Stimulated activated CD8-positive, alpha-beta memory T cell treated with anti-CD3 and anti-CD28 coated beads, Interleukin-2, amount 100 ng/mL, for 1 hour (primary cell): ENCODE measurements at places on chromosomes 2 and 18.

- no peak for DNase-seq
Observed at GRCh38 chr2:161124201-161124600, 36.0 kb upstream of the TANK start.

GRCh38 chr2:27079233-27080139 lies 1.1 kb downstream of the EMILIN1 start:
- DNase-seq = no peak

DNA sequence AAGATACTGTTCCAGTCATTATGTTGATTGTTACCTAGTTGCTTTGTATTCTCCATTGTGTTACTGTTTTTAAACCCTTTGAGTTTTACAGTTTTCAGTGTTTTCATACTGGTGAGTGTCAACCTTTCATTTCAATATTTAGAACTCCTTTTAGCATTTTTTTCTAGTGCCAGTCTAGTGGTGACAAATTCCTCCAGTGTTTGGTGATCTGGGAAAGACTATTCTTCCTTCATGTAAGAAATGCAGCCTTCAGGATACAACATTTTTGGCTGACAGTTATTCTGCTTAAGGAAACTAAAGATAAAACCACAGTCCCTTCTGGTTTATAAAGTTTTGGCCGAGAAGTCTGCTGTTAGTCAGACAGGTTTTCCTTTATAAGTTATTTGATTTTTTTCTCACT lies 143.8 kb downstream of the ETAA1 start:
- no peak for DNase-seq

DNA sequence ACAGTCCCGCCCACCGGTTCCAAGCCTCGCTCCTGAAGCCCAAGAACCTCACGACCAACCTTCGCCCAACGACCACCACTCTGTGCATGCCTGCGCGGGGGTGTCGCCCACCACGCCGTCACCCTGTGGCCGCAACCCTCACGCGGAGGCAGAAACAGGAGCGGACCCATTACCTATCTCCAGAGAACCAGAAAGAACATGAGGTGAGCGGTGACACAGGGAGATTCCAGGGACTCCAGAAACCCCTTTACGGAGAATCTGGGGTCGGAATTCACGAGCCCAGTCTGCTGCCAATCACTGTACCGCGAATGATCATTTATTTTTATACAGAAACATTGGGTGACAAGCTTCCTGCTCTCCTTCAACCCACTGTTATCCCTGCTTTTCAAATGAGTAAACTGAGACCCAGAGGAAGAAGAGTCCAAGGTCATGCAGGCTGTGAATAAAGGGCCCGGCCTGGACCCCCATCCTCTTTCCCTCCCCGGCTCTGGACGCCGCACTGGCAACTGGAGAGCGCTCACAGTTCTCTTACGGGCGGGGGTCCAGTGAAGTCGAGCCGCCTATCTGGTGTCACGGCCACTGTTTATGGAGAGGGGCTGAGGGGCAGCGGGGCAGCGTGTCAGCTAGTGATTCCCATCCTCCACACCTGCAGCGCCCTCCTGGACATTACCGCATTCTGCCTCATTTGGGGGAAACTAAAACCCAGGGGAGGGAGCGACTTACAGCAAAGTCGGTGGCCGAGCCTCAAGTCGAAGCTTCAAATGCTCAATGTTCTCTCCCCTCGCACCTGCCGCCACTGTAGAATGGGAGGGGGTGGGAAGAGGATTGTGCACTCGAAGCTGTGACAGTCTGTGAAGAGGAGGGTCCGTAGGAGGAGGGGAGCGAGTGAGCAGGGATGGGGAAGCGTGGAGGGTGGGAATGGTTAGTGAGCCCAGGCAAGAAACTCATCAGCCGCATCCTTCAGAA lies 723 bp upstream of the SLC30A3 start:
- DNase-seq = no peak

DNA sequence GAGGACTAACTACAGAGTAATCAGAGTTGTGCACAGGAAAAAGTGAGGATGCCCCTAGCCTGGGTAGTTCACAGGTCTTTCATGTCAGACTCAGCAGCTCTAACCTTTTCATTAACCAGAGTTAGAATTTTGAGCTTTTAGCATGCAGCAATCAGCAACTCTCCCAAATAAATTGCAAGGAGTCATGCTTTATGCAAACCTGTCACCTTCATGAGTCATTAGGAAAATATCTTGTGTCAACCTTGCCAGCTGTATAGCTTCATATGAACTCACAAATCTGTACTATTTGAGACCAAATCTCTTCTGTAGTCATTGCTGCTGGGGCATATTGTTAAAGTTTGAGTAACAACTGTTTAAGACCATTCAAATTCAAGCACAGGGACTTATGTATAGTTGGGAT lies 382.3 kb upstream of the NT5C1B start:
- DNase-seq = no peak

DNA sequence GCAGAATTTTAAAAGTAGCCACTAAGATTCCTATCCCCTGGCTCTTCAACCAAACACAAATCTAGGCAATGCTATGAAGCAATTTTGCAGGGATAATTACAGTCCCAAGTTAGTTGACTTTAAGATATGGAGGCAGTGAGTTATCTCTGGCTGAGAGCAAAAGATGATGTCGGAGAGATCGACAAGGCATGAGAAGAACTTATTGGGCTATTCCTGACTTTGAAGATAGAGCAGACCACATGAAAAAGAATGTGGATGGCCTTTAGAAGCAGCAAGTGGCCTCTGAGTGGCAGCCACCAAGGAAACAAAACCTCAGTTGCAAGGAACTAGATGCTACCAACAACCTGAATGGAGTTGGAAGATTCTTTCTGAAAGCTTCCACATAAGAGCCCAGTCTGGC lies 58.2 kb upstream of the PPM1B start:
- DNase-seq = no peak
